ENCODE measurements at places on chromosomes 11 and 22.

DNA sequence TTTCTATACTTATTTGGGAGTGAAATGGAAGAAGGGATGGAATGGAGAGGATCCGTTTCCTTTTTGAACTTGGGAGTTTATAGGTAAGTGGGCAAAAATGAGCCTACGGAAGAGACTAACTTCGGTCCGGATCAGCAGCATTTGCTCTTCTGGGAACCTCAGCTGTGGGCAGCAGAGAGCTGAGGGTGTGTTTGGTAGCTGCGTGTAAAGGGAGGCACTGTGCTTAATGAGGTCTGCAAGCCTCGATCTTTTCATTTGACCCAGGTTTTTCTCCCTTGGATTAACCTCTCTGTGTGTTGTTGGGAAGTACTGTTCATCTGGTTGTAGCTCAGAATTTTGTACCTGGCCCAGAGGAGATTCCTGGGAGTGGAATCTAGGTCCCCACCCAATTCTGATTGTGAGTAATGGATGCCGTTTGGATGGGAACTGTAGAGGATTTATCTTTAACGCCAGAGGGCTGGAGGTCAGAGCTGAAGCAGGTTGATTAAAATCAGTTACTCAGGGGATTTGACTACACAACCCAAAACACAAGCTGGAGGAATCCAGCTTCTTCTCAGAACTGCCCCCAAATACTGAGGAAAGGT is 201.6 kb upstream of the SORL1-AS1 start:
- no peak for DNase-seq

GRCh38 chr11:112219476-112220232 is 6.6 kb upstream of the PTS start:
- DNase-seq = peak; percentile 70

- DNase-seq = no peak
Observed at GRCh38 chr11:8325591-8326304, 62.1 kb upstream of the LMO1 start.

DNA sequence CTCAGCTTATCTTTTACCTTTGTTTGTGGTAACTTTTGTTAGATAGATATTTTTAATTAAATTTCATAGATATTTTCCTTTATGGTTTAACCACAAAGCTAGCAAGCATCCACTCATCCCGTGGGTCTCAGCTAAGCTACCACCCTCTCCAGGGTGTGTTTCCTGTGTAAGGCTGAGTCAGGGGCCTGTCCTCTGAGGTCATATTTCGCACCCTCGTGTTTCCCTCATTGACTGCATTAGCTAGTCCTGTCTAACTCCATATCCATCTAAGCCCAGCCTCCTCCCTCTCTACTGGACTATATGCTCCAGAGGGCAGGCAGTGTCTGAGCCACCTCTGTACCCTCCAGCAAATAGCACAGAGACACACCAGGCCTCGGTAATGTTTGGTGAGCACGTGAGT is 16.7 kb downstream of the XRRA1 start:
- DNase-seq = no peak

Measured in HEK293T (cell line).